ENCODE measurements at places on chromosomes 16 and 17.

DNA sequence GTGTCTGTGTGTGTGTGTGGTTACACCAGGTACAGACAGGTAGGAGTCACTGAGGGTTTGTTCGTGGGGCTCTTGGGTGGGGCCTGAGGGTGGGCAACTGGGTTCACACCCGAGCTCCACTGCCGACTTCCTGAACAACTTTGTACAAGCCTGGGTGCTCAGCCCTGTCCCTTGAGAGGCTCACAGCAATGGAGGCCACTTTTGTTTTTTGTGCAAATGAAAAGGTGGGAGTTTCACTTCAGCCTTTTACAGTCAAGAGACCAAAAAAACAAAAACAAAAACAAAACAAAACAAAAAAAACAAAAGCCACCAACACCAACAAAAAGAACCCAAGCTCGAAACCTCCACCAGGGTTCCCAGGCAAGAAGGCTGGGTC lies 2.4 kb downstream of the RHBDF2 start:
- no peak for DNase-seq

GRCh38 chr16:85114909-85115567 lies 2.8 kb upstream of the CIBAR2 start:
- peak; percentile 86 for DNase-seq

- DNase-seq = no peak
These were observed 19.6 kb upstream of the SLC5A11 start for GRCh38 chr16:24826096-24826690.

GRCh38 chr16:10605636-10606035 lies 25.2 kb upstream of the EMP2 start:
- DNase-seq = no peak

Data from NB4 (cell line).